ENCODE measurements at places on chromosomes 2 and 18.

- peak; percentile 56 for DNase-seq
Measured at GRCh38 chr2:239249776-239250175, 151.0 kb downstream of the HDAC4 start.

DNA sequence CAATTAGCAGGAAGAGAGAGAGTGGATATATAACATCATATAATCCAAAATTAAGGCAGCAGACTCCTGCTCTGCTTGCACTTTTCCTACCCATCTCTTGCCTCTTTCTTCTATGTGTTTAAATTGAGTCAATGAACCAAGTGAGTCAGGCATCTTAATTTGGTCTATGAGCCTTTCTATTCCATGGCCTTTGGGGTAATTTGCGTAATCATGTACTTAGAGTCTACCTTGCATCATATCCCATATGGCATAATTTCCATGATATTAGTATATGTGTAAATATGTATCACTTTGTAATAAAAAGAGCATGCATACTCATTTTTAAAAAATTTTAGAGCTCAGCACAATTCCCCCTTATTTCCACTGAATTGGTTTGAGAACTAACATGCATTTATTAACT is 555.2 kb downstream of the STK39 start:
- DNase-seq: no peak

DNA sequence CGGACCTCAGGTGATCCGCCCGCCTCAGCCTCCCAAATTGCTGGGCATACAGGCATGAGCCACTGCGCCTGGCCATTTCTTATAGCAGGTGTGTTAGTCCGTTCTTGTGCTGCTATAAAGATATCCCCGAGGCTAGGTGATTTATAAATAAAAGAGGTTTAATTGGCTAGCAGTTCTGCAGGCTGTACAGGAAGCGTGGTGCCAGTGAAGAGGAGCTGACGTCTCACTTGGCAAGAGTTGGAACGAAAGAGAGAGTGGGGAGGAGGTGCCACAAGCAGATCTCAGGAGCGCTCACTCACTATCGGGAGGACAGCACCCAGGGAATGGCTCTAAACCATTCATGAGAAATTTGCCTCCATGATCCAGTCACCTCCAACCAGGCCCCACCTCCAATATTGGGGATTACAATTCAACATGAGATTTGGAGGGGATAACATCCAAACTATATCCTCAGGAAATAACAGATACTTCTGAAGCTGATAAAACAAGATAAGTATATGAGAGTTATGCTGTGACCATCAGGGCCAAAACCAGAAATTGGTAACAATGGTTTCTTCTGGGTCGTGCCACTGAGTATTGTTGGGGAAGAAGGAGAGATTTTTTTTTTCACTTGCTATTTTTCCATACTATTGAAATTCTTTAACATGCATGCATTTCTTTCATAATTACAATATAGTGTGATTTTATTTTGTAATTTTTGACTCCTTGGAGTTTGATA is 7.4 kb upstream of the RMC1 start:
- no peak for DNase-seq

- DNase-seq: no peak
Measured at GRCh38 chr2:216279031-216279430, 93.3 kb downstream of the MARCHF4 start.

Data from retina (tissue), 1 donor.